ENCODE measurements at places on chromosomes 13 and 19.
A peak's percentile ranks its signal among the peaks of the same experiment; 100 is the strongest.

DNA sequence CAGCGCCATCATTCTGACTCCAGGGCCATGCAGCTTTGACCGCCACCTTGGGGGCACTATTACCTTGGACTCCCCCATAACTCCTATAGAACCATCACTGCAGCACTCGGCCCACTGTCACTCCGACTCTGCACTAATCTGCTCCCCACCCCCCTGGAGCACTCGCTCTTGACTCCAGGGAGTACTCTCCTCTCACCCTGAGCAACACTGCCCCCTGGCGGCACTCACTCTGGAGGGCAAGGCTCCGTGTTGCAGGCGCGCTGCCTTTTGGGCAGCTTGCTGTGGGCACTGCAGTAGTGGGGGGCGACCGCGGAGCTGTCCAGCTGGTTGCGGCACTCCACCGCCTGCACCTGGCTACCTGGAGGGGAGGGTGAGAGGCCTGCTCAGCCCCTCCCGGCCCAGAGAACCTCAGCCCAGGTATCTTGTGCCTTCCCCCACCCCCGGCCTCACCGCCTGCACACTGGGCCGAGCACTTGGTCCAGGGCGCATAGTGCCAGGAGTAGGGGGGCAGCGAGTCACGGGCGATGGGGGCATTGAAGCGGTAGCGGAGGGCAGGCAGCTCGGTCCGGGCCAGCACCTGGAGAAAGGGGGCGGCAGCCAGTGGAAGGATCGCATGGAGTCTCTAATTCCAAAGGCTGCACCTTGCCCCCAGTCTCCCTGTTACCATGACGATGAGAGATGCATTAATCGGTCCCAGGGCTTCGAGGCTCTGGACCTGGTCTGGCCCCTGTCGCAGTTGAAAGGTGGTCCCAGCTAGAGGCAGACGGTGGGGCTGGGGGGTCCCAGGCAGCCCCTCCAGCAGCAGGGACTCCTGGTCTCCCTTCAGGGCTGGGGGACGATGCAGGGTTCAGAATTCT lies 8.9 kb upstream of the MYO1F start:
- no peak for DNase-seq

DNA sequence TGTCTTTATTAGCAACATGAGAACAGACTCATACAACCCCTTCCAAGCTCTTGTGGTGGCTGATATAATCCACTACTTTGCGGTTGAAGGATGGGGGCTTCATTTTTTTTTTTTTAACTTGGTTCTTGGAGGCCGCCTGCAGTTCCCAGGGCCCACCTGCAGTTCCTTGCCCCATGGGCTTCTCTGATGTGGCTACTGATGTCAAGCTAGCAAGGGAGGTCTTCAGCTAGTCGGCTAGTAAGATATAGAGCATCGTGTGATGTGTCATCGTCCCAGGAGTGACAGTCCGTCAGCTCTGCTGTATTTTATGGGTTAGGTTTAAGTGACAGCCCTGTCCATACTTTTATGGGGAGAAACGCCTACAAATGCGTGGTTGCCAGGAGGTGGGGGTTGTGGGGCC lies 26.1 kb downstream of the UHRF1 start:
- DNase-seq, result no peak

GRCh38 chr19:40542202-40542859 lies 34.3 kb upstream of the SHKBP1 start:
- no peak for DNase-seq

- no peak for DNase-seq
These were observed 47.9 kb upstream of the POMP start for GRCh38 chr13:28610996-28611395.

- no peak for DNase-seq
These were observed 36.2 kb downstream of the GPC6 start for GRCh38 chr13:93262729-93263345.

DNA sequence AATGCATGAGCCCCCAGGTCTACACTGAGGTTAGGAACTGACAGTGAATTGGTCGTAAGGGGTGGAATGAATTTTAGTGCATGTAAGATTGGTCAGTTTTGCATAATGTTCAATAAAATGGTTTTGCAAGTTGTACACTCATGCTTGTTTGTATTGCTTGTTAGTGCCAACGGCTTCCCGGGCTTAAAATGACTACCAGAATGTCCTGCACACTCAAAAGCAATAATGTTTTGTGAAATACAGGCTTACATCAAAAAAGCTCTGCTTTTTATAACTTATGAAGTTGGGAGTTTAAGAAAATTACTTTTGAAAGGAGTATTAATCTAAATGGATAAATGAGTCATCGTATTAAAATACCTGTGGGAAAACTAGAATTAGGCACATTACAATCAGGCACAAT lies 112.9 kb downstream of the GPC6 start:
- no peak for DNase-seq

GRCh38 chr13:91232716-91233115 lies 114.8 kb upstream of the MIR17HG start:
- no peak for DNase-seq

DNA sequence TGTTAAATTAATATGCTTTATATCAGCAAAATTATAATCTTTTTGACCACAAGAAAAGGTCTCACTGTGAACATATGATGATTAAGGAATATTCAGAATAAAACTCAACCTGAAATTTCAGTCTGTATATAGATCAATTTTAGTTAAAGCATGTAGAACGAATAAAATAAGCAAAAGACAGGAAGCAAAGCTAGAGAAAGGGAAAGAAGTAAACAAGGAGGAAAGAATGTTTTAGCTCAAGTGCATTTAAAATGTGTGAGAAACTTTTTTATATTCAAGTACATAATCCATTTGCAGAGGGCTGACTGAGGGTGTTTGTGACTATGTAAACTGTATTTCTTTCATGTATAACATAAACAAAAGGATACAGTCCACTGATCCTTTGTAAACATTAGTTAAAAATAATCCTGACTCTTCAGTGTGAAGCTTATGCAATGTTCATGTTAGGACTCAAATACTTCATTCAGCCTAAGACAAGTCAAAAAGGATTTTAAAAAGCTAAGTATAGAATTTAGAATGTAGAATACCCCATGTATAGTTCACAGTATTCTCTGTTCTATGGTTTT lies 472.1 kb downstream of the DIAPH3 start:
- no peak for DNase-seq

DNA sequence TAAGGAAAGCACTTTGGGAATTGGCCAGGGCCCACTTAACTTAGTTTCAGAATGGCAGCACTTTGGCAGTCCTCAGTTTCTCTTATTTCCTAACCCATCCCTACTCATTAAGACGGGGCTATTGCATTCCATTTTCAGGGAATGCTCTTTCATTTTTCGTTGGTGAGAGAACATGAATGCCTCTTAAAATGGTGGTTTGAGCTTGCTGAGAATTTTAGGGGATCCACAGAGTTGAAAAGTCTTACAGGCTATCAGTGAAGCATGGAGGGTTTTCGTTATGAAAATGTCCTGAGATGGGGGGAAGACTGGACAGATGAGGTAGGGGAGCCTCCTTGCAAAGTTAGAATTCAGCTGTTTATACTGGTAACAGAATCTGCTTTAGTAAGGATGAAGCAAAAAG lies 71.4 kb downstream of the LRCH1 start:
- DNase-seq, result no peak

- DNase-seq, result no peak
These were observed 33.1 kb downstream of the DHRS12 start for GRCh38 chr13:51770681-51771417.

DNA sequence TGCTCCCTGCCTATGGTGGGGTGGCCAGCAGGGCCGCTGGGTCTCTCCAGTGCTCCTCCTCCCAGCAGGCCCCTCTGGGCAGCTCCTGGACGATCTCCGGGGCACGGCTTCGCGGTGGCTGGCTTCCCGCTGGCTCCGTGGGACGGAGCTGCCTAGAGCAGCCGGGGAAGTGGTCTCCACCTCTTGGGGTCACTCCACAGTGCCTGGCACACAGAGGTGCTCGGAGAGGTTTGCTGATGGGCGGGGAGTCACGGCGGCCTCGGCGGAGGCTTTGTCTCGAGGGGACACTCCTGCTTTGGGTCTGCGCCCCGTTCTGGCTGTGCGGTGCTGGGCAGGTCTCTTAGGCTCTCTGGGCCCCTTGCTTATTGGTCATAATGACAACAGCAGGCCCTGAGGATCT lies 9.9 kb upstream of the CACTIN start:
- DNase-seq, result no peak

DNA sequence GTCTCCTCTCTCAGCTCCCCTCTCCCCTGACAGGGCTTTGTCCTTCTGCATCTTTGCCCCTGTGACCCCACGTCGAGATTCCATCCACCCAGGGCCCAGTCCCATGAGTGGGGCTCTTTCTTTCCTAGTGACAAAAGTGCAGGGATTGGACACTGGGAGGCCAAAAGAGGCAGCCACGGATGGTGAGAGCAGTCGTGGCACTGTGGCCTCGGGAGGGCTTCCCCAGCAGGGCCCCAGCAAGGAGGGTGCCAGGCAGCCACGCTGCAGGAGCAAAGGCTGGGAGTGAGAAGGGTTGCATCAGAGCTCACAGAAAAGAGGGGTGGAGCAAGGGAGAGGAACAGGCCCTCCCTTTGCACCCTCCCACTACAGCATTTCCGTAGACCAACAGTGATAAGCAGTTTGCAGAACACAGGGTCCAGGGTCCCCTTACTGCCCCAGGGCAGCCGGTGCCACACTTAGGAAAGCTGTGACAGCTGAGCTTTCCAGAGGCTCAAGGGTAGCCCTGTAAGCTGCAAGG lies 4.9 kb downstream of the ZSCAN1 start:
- no peak for DNase-seq

DNA sequence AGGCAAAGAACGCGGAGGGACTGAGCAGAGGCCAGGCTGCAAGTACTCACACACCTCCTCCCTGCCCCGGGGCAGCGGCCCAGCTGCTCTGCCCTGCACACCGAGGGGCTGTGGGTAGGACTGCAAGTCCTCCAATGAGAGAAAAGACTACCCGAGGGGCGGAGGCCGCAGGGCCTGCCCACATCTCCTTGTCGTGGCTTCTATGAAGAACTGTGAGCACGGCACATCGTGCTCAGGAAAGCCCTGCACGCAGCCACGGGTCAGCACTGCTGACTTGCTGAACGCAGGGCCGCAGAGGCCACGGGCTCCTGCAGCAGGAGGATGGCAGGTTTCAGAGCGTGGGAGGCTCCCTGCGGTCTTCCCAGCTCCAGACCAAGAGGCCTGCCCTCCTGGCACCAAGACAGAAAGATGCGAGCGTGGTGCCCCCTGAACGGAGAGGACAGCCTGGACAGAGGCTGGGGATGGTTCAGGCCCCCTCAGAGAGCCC lies 37.4 kb downstream of the CEBPG start:
- DNase-seq, result no peak

DNA sequence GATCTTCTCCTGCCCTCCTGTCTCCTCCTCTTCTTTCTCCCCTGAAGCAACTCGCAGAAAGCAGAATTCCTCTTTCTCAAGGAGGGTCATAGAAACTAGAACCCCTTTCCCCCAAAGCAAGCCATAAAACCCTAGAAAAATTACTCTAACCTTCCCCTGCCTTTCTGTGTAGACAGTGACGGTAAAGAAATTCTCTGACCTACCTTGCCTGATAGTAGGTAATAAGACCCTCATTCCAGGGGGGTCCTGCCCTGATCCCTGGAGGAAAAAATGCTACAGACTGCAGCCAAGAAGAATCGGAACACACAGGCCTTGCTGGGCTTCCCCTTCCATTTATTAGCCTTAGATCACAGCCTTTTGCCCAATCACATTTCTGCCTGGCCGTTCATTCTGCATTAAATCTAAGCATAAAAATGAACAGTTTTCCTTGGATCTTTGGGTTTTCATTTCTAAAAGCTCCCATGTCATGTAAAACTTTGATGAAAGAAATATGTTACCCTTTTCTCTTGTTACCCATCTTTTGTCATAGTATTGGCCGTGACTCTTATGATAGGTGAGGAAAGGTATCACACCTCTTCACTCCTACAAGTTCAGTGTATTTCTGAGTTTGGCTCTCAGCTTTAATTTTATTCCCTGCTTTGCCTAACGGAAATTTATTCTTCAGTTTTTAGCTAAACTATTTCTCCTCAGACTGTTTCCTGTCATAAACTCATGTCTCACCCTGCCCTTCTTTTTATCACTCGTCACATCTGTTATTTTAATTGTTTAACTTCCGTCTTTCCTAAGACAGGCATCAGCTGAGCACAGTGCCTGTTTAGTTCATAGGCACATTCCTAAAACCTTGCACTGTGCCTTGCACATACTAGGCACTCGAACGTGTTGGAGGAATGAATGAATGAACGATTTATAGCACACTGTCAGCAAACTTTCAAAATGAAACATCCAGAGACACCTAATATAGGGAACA lies 20.4 kb upstream of the CPB2 start:
- no peak for DNase-seq

- DNase-seq, result peak; percentile 99
These were observed 531.3 kb downstream of the RFC3 start for GRCh38 chr13:34349091-34349722.

GRCh38 chr13:106500445-106500844 lies 35.0 kb downstream of the EFNB2 start:
- no peak for DNase-seq

DNA sequence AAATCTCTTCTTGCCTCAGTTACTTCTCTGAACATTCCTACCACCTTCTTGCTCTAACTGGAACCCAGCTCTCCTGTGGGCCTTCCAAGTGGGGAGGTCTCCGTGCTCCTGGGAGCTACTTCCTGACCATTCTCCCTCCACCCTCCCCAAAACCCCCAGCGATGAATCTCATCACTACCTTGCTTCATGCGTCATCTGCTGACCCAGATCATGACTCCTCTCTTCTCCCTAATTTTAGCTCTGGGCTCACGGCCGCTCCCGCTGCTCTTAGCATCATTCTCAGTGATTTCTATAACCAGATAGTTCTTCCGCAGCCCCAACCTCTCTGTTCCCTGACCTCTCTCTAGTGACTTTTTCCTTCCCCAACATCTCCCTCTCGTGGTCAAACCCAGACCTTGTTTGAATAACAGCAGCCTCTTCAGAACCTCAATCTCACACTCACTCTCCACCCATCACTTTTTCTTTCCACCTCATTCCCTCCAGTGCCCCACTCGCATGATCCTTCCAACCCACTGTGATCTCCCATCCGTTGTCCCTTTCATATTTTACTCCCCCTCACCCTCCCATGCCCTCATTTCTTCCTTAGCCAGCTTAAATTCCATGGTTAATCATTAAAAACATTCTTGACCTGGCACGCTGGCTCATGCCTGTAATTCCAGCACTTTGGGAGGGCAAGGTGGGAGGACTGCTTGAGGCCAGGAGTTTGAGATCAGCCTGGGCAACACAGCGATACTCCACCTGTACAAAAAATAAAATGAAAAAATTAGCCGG lies 21.8 kb downstream of the MRPS12 start:
- no peak for DNase-seq

- DNase-seq, result no peak
These were observed 201.9 kb downstream of the KCTD12 start for GRCh38 chr13:76684336-76684735.

DNA sequence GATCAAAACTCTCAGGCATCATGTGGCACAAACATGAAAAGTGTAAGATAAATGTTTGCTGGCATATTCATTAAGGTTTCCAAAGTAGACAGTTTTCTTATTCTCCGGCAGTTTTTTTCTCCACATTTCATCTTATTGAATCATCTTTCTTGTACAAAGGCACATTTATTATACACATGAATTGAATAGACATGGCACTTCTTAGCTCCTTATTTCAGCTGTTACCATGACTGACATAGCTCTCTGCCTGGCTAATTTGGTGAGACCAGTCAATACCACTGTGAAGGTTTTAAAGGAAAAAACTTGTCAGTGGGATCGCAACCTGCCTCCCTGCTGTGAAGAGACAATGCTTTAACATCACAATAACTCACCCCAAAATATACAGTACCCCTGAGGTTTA lies 285.0 kb upstream of the PCDH20 start:
- no peak for DNase-seq

- DNase-seq, result no peak
These were observed 118.5 kb downstream of the ATP8A2 start for GRCh38 chr13:25490236-25490635.

Data from fibroblast of skin of left biceps (primary cell).